ENCODE measurements at places on chromosomes 5 and 9.

DNA sequence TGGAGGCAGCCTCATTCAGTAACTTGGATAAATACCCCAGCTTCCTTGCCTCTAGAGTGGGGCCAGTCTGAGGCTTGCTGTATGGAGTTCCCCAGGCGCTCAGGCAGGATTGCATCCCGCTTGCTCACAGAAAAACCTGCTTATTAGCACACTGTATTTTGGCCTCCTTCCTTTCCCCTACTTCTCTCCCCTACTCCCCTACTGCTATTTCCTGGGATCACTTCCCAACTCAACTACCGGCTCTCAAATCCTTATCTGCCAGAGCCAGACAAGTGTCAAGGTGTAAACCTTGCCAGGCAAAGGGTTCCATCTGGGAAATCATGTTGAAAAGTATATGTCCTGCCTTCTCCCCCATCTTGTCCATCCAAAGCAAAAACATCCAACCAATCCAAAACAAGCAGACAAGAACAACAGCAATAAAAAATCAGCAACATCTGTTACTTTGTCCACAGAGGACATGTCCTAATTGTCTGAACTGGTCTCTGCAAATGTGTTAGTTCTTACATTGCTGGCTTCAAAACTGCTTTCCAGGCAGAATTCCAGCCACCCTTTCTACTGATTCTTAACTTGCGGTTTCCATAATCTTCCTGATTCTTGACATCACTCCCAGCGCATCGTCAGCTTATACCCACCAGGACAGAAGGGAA lies 164.1 kb upstream of the SEMA6A start:
- peak; percentile 6 for DNase-seq

GRCh38 chr5:52896534-52897237 lies 92.5 kb upstream of the ITGA2 start:
- no peak for DNase-seq

DNA sequence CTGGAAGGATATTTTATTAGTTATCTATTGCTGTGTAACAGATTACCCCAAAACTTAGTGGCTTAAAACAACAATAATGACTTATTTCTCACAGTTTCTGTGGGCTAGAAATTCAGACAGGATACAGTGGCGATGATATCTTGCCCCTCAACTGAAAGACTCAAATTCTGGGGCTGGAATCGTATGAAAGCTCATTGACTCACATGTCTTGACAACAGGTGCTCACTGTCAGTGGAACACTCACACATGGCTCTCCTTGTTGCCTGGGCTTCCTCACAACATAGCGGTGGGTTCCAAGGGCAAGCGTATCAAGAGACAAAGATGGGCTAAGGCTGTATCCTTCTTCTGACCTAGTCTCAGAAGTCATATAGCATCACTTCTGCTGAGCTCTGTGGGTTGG lies 3.7 kb upstream of the GNPDA1 start:
- DNase-seq, result no peak

GRCh38 chr5:141362719-141363118 lies 1.2 kb upstream of the PCDHGA5 start:
- DNase-seq, result no peak

GRCh38 chr5:134112726-134113362 lies 1.6 kb upstream of the TCF7 start:
- DNase-seq, result no peak

GRCh38 chr5:2896371-2897275 lies 145.1 kb upstream of the IRX2 start:
- no peak for DNase-seq

- peak; percentile 8 for DNase-seq
These were observed 368 bp downstream of the SH3TC2 start for GRCh38 chr5:149062371-149063016.

All from endothelial cell (in vitro differentiated cells).